ENCODE measurements at places on chromosomes 6 and 20.

GRCh38 chr6:108874470-108875160, 26.4 kb downstream of the ARMC2 start:
- no peak for DNase-seq

GRCh38 chr20:21515300-21516179, 1.7 kb upstream of the NKX2-2 start:
- DNase-seq, result peak; percentile 37

- DNase-seq, result no peak
Measured at GRCh38 chr20:19024296-19025035, 188.0 kb upstream of the SLC24A3 start.

- DNase-seq, result no peak
Measured at GRCh38 chr20:40144581-40144980, 544.5 kb downstream of the MAFB start.

DNA sequence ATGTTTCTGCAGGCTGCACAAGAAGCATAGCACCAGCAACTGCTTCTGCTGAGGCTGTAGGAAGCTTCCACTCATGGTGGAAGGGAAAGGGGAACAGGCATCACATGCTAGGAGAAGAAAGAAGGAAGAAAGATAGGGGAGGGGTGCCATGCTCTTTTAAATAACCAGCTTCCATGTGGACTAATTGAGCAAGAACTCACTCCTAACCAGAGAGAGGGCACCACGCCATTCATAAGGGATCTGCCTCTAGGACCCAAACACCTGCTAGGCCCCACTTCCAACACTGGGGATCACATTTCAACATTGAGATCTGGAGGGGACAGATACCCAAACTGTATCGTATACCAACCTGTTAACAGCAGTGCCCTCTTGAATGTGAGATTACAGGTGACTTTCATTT, 46.9 kb upstream of the ARMC2 start:
- no peak for DNase-seq

- no peak for DNase-seq
Measured at GRCh38 chr20:33407796-33408195, 6.5 kb upstream of the CDK5RAP1 start.

DNA sequence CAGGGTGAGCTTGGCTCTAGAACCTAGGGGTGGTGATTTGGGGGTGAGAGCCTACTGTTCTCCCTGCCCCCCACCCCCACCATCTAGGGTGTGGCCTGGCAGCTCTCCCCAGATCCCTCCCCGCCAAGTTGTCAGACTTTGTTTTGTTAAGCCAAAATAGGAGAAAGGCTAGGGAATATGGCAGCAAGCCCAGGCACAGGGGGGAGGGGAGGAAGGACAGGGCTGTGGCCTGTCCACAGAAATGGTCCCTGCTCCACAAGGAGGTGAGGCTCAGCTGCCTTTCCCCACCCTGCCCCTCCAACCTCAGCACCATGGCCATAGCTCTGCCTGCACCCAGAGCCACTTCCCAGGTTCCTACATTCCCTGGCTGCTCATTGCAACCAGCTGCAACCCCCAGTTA, 17.2 kb downstream of the SCUBE3 start:
- no peak for DNase-seq

DNA sequence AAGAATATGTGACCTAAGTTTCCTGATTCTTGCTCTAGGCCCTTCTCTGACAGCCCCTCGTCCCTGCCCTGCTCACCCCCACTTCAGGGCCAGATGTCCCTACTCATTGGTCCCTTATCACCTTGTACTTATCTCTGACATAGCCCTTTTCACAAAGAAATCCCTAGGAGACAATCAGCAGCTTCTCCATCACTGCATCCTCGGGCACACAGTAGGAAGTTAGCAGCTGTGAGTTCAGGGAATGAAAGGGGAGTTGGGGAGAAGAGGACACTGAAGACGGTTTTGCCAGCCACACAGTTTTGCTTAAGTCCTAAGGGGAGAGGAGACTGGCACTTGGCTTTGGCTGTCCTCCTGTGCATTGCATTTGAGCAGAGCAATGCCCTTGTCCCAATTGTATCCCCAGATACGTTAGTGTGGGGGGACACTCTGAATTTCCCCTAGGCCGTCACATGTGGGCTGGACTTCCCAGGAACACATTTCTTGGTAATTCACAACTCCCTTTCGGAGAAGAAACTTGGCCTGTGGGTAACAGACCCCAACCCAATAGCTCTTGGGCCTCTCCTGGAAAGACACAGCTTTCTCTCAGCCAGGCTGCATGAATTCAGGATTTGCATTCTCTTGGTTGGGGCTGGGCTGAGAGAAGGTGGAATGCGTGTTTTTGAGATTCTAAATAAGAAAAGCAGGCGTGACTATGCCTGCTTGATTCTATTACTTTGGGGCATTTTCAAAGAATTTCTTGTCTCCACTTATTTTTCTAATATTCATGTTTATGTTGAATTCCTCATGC, 177.6 kb downstream of the UST start:
- no peak for DNase-seq

- DNase-seq, result no peak
Measured at GRCh38 chr6:37668251-37668650, 29.4 kb downstream of the MDGA1 start.

DNA sequence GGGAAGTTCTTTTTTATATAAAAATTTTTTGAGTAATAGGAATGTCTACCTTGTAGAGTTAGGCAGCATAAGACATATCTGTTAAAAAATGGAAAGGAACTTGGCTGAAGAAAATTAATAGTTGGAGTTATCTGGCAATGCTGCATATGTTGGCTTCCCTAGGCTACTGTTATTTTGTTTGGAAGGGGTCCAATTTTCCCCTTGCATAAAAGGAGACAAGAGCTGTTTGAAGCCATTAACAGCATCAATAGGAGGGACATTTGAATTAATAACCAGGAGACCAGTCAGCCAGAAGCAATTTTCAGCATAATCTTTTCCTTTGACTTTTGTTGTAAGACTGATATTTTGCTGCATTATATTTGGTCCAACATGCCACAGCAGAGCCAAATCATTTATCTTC, 80.9 kb upstream of the TAB2 start:
- DNase-seq, result peak; percentile 40

DNA sequence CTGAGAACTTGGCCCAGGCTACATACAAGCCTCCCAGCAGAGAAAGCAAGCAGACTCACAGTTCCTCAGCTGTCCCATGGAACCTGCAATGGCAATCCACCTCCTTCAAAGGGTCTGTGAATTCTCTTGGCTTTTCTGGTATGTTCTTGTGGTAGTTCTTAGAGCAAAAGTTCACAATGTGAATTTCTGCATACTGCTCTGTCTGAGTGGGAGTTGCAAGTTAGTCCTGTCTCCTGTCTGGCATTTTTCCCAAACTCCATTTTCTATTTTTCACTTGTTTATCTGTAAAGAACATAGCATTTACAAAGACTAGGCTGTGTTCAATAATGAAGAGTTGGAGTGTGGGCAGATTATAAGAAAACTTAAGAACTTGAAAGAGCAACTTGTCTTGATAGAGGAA, 269.9 kb downstream of the BCKDHB start:
- no peak for DNase-seq

DNA sequence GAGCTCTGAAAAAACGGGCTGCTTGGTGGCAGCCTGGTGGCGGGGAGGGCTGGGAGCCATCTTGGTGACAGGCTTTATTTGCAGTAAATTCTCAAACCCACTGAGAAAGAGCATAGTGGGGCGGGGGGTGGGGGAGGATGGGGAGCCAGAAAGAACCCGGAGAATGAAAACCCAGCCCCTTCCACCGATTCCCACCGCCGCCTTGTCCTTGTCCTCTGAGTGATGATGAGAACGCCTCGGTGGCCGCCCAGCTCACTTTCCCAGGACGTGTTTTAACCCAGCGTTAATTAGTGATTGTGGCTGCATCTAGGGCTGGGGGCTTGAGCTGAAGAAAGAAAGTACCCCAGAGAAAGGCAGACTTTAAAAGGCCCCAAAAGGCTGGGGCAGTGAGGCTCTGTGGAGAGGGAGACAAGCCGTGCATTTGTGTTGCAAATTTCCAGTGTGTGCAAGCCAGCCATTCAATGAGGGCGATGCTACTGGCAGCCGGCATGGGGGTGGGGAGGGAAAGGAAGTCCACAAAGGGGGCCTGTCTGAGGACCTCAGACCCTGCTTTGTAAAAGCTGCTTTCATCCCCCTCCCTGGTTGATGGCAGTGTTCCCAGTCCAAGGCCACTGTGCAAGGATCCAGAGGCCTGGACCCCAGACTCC, 6.2 kb upstream of the GHRH start:
- DNase-seq, result no peak

DNA sequence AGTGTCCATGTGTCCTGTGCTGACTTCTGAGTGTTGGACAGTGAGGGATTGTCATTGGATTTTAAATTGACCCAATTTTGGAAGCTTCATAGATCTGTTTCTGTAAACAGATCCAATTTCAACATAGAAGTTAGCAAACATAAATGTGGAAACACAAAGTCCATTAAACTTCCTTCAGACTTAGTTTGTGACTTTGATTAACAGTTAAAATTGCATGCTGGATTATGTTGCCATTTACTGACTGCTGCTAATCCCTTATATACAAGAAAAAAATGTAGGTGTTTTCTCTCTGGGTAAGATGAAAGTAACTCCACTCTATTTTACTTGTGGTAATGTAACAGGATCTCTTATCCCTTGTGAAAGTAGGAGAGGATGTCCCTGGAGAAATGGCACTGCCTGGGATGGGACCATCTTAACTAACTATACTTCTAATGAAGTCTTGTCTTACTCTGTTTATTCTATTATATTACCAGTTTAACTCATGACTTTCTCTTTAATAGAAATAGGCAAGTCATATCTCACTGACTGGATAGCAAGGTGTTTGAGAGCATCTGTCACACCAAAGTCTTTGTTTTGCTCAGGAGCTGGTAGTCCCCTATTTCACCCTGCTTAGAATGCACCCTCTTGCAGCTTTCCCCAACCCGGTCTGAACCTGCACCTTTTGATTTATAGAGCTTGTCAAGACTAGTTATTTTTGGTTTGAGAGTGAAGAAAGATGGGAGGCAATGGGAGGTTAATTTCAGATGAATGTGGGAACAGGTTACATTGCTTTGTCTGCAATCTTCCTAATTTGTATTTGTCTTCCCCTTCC, 7.2 kb downstream of the TPX2 start:
- no peak for DNase-seq

- DNase-seq, result peak; percentile 65
Measured at GRCh38 chr20:63969838-63970713, at the start of gene ZNF512B. ZNF512B (minus strand) TSS chr20:63969930; CDS start chr20:63967950, 1,980 bp downstream.

DNA sequence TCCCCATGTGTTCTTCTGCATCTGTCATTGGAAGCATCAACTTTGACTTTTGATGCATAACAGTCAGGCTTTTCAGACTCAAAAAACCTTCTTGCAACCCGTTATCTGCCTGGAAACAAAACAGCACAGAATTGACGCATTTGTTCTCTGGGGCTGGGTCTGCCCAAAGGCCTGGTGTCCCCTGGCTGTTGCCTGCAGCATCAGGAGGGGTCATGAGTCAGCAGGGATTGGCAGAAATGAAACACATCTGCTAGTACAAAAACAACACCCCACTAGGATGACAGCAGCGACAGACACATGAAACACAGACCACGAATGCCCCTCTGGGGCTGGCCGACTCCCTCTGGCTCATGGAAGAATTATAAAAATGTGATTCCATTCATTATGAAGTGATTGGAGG, 157.6 kb upstream of the INSM1 start:
- peak; percentile 62 for DNase-seq

DNA sequence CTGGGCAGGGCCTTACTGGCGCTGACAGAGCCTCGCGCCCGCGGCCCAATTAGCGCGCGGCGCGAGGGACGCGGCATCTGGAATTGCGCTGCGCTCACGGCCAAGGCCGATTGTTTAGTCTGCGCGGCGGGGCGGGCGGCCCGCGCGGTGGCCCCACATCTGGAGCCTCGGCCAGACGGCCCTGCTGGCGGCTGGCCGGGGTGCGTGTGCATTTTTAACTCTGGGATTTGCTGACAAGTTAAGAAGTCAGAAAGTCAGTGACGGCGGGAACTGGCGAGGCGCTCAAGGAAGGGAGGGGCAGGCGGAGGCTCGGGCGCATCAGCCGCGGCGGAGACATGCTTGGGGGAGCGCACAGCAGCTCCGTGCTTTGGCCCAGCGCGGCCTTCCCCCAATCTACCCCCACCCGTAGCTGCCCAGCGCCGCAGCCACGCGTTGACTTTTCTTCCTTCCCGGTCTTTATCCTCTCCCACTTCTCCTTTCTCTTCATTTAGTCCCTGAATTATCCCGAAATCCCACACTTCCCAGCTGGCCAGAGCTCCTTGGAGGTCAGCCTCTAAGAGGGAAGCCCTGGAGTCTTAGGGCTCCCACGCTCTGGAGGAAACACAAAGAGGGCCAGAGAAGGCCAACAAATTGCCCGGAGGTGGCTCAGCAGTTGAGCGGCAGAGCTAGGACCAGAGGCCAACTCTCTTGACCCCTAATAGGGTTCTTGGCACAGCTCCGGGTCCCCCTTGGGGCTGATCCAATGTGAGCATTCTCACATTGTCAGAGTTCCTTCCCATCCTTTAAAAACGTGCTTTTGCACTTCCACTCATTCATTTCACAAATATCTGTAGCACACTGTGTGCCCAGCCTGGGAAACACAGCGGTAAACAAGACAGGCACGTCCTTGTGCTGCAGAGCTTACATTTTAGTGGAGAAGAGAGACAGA, 40.8 kb upstream of the FOXP4 start:
- peak; percentile 86 for DNase-seq

GRCh38 chr6:30957716-30958115, 16.9 kb downstream of the MUCL3 start:
- DNase-seq, result no peak

Measured in Daoy (cell line).